SK-N-MC (cell line): ENCODE measurements at places on chromosomes 2 and 18.

- DNase-seq: no peak
Measured at GRCh38 chr2:222055328-222055727, 243.5 kb downstream of the PAX3 start.

GRCh38 chr2:216538538-216538937, 39.9 kb downstream of the RPL37A start:
- no peak for DNase-seq

- DNase-seq: no peak
Measured at GRCh38 chr2:45009928-45010701, 863 bp upstream of the SIX2 start.

DNA sequence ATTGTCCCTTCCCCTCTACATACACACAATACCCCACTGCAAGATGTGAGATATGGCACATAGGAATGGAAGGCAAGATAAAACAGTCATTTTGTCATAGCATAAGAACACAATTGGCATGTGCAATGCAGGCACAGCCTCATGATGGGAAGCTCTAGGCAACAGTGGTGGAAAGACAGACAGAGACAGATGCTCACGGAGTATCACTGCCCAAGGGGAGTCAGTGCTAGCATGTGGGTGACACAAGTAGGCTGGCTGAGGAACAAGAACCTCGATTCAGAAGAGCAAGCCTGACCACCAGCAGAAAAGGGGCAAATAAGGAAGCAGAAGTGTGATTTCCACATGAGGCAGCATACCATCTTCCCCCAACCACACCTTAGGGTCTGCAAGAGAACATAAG, 323.6 kb downstream of the PAX3 start:
- no peak for DNase-seq

DNA sequence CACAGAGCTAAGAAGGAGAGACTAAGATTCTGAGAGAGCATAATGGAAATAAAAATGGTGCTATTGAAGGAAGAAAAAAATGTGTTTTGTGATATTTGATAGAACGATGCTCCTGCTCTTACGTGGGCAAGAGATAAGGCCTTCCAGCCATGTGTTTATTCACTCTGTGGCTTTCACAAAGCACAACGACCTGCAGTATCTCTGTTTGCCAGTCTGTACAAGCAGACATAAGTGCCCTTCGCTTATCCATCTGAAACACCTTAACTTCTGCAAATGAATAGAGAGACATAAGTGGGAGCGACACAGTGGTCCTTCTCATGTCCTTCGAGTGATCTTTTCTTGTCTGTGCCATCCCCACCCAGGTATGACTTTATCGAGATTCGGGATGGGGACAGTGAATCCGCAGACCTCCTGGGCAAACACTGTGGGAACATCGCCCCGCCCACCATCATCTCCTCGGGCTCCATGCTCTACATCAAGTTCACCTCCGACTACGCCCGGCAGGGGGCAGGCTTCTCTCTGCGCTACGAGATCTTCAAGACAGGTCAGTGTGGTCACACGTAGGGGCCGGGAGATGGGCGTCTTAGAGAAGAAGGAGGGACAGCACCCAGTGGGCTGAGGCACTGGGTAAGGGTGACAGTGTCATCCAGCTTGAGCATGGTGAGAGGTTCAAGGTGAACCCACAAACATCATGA, 33.7 kb downstream of the NRP2 start:
- no peak for DNase-seq

GRCh38 chr2:202335791-202336467, 40.2 kb upstream of the BMPR2 start:
- no peak for DNase-seq

DNA sequence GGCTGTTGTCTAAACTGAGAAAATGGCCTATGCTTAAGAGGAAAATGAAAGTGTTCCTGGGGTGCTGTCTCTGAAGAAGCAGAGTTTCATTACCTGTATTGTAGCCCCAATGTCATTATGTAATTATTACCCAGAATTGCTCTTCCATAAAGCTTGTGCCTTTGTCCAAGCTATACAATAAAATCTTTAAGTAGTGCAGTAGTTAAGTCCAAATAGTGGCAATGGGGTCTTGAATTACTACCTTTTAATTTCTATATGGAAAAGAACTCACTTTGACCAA, 13.8 kb upstream of the ALLC start:
- no peak for DNase-seq

- no peak for DNase-seq
Measured at GRCh38 chr2:63651861-63652651, 63.3 kb downstream of the MDH1 start.

DNA sequence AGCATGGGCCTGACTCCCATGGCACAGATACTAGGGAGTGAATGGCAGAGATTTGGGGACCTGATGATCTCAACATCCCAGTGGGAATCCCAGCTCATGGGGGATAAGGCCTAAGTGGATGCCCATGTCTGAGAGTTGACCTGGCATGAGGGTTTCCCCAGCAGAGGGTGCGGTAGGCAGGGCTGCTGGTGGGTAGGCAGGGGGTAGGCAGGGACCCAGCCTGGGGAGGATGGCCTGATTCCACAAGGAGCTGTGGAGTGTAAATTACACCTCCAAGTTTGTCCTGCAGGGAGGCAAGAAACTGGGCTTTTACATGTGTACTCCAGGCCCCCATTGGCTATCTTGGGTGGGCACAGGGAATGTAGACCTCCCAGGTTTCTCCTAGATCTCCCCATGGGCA, 46.9 kb downstream of the INPP5D start:
- no peak for DNase-seq

- DNase-seq: no peak
Measured at GRCh38 chr2:239870276-239870675, 154.9 kb downstream of the NDUFA10 start.

DNA sequence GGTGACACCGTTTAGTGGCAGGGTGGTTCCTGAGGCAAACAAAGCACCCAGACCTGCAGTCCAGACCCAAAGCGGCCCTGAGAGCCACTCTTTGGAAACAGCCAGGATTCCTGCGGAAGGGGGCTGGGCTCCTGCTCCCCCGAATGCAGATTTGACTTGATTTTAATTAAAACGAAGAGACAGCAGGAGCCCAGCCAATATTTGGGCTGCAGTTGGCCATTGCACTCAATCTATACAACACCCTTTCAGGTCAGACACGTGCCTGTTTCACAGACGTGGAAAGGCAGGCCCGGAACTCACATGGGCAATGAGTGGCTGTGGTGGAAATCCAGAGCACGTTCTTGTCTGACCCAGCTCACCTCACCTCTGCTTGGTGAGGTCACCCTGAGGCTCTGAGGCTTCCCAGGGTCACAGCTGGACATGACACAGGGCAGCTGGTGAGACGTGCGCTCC, 122.4 kb downstream of the NDUFA10 start:
- no peak for DNase-seq

DNA sequence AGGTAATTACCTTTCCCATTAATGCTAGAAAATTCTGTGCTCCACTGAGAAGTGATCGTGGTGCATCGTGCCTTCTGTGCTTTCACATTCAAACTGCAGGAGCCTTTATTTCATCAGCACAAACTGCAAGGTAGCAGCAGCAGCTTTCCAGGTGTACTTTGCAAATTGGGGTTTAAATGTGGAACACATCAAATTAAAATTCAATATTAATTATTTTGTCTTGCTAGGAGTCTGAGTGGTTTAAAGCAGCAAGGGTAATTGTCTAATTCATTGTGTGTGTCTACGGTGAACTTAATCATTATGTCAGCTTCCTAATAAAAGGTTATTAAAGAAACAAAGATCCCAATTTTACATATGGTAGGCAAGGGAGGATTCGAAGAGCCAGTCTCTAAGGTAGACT, 180.8 kb upstream of the ATP5MC3 start:
- DNase-seq: no peak

- peak; percentile 92 for DNase-seq
Measured at GRCh38 chr2:69097148-69097610, 84.2 kb downstream of the ANTXR1 start.

DNA sequence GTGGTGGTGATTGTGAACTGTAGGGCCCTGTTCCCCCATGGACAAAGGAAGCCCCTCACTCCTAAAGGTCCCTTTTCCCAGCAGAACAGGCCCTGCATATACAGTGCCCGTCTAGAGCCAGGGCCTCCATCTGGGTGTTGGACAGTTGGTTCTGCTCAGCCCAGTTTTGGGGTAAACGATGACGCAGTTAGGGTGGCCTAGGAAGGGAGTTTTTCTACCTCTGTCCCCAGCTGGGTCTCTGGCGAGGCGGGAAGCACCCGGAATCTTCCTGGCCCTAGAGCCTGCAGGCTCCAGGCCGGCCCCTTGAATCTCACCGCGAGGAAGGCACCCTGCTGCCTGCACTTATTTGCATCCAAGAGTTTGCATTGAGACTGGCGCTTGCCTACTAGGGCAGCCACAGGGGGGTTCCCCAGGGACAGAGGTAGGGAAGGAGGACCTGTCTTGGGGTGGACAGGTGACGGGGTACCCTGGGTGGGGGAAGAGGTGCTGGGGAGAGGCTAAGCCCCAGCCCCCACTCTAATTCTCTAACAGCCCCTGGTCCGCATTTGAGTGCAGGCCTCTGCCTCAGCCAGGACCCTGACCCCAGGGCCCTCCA, 529 bp upstream of the MTA3 start:
- no peak for DNase-seq

DNA sequence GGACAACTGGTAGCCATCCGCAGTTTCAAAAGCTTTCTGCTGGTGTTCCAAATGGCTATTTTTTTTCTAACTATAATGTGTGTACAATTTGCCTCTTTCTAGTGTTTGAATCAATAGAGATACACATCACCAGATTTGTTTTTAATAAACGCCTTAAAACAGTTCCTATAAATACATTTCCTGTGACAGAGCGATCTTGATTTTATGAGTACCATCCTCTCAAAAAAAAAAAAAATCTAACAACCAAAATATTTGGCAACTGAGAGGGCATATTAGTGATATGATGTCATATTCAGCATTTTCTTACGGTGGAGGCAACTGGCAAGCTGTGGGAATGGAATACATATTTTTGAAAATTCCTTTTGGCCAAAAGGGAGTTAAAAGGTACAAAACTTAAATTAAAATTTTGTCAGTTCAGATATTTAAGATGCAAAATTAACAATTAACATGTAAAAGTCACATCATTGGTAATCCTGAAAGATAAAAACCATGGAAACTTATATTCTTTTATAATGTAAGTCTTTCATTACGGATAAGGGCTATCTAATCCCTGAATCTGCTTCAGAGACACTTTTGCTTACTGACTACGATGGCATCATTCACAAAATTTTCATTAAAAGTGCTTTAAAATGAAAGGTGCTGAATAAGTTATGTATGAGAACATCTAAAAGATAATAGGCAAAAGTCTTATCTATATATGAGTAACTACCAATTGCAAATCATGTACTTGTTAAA, 268.4 kb downstream of the TCF4 start:
- DNase-seq: no peak

DNA sequence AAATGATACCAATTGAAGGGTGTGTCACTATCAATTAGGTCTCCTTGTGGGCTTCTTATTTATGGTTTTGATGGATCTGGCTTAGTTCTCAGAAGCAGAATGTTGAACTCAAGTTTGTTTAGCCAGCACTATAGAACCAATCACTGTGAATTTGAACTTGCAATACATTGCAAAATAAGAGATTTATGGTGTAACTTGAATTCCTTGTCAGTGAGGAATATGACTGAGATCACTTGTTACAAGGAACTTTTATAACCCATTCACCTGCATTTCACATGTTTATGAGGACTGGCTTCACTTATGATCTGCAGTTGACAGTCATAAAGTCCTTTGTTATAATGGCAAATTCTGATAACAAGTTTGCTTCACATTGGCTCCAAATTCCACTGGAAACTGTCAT, 9.8 kb downstream of the GATA6 start:
- DNase-seq: no peak

DNA sequence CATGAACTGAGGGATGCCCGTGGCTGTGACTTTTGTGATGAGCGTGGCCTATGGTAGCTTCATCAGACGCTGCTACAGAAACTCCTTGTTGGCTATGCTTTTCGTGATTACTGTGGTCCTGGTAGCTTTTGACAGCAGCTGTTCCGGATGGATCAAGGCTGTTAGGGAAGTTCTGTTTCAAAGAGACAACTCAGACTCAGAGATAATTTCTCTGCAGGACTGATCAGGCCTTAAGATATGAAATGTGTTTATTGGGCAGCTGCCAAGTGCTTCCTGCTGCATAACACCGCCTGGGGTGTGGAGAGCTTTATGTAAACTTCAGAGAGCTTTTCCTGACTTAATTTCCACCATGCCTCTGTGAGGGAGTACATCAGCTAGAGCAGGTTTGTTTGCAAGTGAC, 243.8 kb downstream of the TSN start:
- DNase-seq: peak; percentile 97

GRCh38 chr18:12571630-12572029, 86.3 kb downstream of the SPIRE1 start:
- no peak for DNase-seq

GRCh38 chr18:57649556-57650500, 28.2 kb upstream of the NARS1 start:
- no peak for DNase-seq

DNA sequence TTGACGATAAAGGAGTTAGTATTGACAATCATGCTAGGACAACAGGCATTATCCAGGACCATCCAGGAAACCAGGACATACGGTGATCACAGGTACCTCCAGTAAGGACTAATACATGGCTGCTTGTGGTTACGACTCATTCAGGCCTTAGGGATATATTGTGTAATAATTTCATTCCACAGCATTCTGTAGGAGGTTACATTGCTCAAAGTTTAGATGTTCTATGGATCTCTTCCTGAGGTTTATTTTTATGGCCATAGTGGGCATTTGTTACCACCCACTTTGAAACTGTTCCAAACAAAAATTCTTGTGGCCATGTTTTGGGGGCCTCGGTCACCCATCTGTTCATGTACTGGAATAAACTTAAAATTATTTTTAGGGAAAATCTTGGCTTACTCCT, 431.6 kb downstream of the METTL4 start:
- DNase-seq: no peak
